Smooth muscle cell of the umbilical artery (primary cell): ENCODE measurements at places on chromosomes 2 and 18. TPM values are rescaled to one million over a fixed set of nuclear protein-coding genes. Genes with fewer than 3 reads are reported as not detected.

Gene WNT6
- not detected in 2 replicates for total RNA-seq

Gene G6PC2
- not detected in 2 replicates for total RNA-seq

Gene PPP4R3B
- 39.2 and 48.5 TPM in 2 replicates for total RNA-seq

Gene SELENOI
- 21.1 and 33.9 TPM in 2 replicates for total RNA-seq

Gene HOXD13
- total RNA-seq: 2.2 and 2.4 TPM in 2 replicates

Gene STK17B
- total RNA-seq: 46.9 and 76.8 TPM in 2 replicates
